Stimulated activated naive B cell treated with anti-CD40 and anti-IgM and Interleukin-4, amounts not matched to agents 10 μg/mL and 1 μg/mL and 100 μg/mL, for 72 hours (primary cell): ENCODE measurements at places on chromosomes 2 and 18.

DNA sequence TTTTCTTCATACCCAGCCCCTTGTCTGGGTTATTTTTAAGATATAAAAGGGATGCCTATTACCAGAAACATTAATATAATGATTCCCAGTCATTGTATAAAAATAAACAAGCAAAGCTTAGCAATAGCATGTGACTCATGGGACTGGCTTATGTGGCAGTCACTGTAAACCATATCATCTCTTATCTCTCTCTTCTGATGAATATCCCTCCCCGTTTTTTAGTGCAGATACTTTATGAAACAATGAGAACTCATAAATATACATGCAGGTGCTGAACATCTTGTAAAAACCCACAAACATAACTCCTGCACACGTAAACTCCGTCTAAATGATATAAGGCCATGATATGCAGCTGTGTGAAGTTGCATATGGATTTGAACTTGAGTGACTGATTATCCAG is 154.9 kb downstream of the MGAT5 start:
- DNase-seq = no peak

- DNase-seq = no peak
Measured at GRCh38 chr2:85741833-85742455, 11.8 kb upstream of the ATOH8 start.

DNA sequence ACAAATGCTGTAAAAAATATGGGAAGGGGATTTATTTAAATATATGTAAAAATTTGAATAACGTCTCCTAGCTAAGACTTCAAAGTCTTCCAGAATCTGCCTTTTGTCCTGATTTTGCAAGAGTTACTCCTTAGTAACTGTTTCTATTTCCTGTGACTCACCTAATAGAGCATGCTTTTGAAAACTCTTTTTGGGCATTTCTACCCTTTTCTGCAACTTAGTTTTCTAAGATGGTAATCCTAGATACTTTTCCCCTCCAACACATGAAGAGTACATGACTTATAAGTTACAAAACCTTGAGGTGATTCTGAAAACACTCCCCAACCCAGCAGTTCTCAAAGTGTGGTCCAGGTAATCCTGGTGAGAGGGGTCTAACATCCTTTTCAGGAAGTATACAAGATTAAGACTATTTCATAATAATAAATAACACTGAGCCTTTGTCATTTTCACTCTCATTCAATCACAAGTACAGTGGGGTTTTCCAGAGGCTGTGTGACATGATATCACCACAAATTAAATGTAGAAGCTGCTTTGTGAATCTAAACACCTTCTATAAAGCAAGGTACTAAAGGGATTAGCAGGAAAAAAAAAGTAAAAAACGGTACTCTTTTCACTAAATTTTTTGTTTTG is 31.9 kb downstream of the PPP4R3B start:
- DNase-seq = no peak

GRCh38 chr2:198639580-198639979 is 818.2 kb downstream of the SATB2 start:
- DNase-seq = no peak

- DNase-seq = no peak
Measured at GRCh38 chr18:72672364-72673184, 128.4 kb upstream of the CBLN2 start.

GRCh38 chr2:112159454-112159921 is 21.3 kb downstream of the FBLN7 start:
- DNase-seq = no peak

- no peak for DNase-seq
Measured at GRCh38 chr2:140695155-140695554, 1435.7 kb downstream of the LRP1B start.

DNA sequence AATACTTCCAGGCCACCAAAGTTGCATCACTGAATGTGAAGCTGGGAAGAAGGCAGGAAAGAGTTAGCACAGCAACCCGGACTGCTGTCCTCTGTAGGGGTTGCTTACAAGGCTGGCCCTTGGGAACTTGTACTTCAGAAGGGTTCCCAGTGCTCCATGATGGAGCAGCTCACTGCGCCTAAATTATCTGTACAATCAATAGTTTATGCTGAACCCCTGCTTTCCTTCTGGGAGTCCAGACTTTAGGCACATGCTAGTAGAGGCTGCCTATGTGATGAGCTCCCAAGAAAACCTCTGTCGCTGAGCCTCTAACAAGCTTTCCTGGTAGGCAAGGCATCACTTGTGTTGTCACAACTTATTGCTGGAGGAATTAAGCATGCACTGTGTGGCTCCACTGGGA is 34.3 kb downstream of the XDH start:
- no peak for DNase-seq

DNA sequence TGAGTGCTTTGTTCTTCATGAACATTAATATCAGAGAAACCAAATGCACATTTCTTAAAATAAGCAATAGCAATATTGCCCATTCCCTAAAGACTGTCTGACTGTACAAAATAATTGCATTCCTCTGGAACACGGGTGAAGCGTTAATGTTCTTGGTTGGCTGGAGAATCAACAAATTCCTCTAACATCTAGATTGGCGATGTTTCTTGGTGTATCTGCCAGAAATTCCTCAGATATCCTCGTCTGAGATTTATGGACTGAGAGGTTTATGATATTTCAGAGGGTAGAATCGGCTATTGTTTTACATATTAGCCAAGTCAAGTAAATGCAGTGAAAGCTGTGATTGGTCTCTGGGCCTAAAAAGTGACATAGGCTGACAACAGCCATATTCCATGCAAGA is 27.1 kb upstream of the SPTBN1 start:
- no peak for DNase-seq

- no peak for DNase-seq
Measured at GRCh38 chr2:12930391-12930790, 213.7 kb downstream of the TRIB2 start.

GRCh38 chr18:50726960-50727589 is 92.7 kb downstream of the MRO start:
- DNase-seq = no peak

DNA sequence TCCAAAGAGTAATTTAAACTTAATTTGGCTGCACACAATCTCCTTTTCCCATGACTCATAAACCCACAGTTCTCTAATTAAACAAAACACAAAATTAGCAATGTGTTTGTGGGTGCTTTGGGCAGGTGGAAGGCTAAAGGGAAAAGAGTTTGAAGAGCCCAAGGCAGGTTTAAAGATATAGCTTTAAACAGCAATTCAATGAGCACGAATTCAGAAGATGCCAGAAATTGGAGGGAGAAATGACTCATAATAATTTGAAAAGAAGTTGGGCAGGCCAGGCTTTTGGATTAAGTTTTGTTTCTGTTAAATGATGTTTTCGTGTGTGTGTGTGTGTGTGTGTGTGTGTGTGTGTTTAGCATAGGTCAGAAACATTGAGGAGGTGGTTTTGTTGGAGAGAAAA is 594.8 kb upstream of the ZEB2 start:
- DNase-seq = no peak

- DNase-seq = no peak
Measured at GRCh38 chr2:2791031-2791430, 460.0 kb upstream of the MYT1L start.

- DNase-seq = no peak
Measured at GRCh38 chr2:23498943-23499342, 114.0 kb downstream of the KLHL29 start.

DNA sequence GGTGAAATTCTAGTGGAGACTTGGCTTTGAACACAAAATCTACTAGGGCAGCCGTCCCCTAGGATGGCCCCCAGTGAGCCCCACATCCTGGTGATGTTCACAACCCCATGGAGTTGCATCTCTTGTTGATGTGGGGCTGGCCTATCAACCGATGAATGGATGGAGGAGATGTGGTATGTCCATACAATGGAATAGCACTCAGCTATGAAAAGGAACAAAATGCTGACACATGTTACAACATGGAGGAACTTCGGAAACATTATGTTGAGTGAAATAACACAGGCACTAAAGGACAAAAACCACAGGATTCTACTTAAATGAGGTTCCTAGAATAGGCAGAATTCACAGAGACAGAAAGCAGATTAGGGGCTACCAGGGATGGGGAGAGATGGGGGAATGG is 80.1 kb upstream of the ASAP2 start:
- no peak for DNase-seq

DNA sequence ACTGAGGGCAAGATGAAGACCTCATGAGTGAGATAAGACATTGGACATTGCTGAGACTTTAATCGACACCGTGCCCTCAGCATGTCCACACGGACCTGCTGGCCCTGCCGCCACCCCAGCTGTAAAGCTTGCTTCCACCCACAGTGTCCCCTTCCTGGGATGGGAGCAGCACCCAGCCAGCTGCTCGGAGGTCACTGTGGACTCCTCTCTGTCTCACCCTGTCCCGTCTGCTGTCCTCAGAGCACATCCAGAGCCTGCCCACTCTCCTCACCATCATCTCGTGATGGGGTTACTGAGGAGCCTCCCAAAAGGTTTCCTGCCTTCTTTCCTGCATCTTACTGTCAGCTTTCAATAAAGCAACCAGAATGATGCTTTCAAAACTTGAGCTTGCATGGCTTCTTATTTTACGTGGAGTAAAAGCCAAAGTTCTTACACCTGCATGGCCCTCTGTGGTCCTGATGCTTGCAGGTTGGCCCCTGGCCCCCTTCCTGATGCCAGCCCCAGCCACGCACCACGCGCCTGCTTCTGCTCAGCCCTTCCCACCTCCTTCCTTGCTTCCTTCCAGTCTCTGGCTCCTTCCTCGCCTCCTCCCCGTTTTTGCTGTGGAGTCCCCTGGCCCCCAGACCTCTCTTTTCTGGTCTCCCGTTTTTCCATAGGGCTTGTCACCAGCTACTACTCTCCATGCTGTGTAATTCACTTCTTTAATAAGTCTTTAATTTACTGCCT is 67.0 kb downstream of the DGKD start:
- DNase-seq = no peak

DNA sequence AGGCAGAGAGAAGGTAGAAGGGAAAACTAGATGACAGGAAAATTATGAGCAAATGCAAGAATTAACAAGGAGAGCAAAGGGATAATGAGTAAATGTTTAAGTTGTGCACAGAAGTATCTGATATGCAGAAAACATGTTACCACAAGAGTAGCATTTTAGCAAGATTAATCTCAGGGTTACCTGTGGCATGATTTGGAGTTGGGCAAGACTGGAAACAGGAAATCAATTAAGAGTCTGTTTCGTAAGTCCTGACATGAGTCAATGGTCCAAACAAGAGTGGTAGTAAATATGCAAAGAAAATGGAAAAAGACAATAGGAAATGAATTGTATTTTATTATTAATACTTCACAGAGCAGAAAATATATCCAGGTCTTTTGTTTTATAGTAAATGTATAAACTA is 17.3 kb upstream of the MTX2 start:
- no peak for DNase-seq

- peak; percentile 37 for DNase-seq
Measured at GRCh38 chr2:112646102-112646719, 472 bp downstream of the SLC20A1 start.

- DNase-seq = no peak
Measured at GRCh38 chr2:196103626-196104025, 35.0 kb upstream of the DNAH7 start.

DNA sequence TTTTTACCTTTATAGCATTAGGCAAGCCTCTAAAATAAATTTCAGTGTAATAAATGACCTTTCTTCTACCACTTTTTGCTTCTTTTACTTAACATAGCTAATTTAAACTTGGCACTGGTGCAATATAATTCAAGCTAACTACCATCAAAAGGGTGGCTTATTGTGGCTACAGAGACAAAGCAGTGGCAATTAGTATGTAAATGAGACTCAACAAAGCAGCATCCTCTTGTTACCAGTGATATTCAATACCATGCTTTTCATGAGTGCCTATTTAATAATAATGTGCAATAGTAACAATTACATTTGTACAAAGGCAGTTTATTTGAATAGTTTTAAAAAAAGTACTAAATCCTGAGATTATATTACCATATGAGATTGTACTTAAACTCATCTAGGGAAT is 93.4 kb downstream of the SOS1 start:
- DNase-seq = no peak

GRCh38 chr2:71778936-71779773 is 325.8 kb downstream of the DYSF start:
- no peak for DNase-seq

DNA sequence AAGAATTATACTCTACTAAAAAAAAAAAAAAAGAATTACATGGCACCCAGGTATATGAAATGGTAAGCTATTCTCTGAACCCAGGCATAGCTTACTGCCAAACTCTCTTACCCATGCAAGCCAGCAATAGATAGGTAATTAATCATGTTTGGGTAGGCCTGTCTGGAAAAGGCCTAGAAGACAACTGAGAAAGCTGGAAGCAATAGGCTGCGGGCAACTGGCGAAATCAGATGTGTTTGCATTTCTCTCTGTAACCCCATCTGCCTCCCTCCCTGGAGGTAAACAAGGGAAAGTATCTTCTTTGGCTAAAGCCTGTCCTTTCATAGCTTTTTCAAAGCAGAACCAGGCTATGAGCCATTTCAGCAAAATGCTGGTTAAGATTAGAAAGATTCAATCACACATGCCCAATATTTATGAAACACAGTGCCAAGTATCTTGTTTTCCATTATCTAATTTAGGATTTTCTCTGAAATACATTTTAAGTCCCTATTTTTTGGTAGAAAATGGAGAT is 934.8 kb upstream of the DDX18 start:
- DNase-seq = no peak

DNA sequence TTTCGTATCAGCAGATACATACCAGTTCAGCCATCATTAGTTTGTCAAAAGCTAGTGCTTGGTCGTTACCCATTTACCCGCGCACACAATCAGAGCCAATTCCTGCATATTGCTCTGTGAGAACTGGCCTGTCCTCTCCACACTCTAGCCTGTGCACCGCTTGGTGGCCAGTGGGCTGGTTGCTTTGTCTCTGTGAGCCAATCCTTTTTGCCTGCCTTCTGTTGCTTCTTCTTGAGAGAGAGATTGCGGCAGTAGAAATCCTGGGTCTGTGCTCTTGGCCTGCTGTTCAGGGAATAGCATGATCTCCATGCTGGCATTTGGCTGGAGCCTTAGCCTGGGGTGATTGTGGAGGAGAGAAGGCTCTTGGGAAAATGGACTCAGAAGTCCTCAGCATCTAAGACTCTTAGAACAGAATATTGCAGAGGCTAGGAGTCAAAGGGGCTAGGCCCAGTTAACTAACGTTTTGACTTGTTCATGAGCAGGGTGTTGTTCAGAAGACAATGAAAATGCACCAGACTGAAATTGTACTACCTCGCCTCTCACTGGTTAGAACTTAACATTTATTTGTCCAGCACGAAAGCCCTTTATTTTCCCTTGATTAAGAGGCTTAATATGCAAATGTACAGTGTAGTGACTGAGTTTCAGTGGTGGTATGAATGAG is 37.1 kb downstream of the MAP4K4 start:
- no peak for DNase-seq

DNA sequence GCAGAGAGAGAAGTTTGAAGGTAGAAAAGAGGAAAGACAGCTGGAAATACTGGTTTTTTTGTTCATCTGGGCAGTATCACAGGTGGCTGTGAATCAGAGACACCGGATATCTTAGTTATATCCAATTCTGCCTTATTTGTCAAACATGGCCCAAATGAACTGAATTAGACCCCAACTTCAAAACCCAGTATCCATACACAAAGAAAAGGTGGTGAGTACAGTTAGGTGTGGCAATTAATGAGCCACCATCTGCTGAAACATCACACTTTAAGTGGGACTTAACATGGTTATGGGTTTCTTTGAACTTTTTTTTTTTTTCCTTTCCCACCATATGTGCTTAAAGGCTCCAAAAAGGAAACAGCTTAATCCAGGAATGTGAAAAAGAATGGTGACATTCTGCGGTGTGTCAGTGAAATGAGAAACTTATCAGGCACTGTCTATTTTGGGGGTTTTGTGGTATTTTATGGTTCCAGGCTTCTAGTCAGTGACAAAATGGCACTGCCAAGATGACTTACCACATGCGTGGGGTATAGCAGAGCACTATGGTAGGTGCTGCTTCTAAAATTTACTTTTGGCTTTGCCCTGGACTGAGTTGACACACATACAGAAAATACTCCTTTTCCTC is 5.0 kb upstream of the TMEM178A start:
- no peak for DNase-seq
